ENCODE measurements at places on chromosomes 6 and 20. TPM values are rescaled to one million over a fixed set of nuclear protein-coding genes. Genes with fewer than 3 reads are reported as not detected.

GJA10 gene
- total RNA-seq, result not detected

CDC5L gene
- total RNA-seq, result 18.1 TPM

THBD gene
- 113 TPM for total RNA-seq

PTK6 gene
- total RNA-seq, result 3.5 TPM

FAXC gene
- total RNA-seq, result 7.3 TPM

DNMT3B gene
- total RNA-seq, result 4.2 TPM

PCMT1 gene
- 85.6 TPM for total RNA-seq

STMND1 gene
- not detected for total RNA-seq

BTN1A1 gene
- total RNA-seq, result not detected

HSPA1L gene
- total RNA-seq, result 2.0 TPM

PPIL6 gene
- 2.9 TPM for total RNA-seq

DEFB132 gene
- total RNA-seq, result not detected

TGM2 gene
- 542 TPM for total RNA-seq

SLC17A3 gene
- 1.1 TPM for total RNA-seq

PRPH2 gene
- total RNA-seq, result not detected

NFATC2 gene
- 8.4 TPM for total RNA-seq

ACAT2 gene
- total RNA-seq, result 30.0 TPM

C20orf144 gene
- 0.08 TPM for total RNA-seq

HEY2 gene
- total RNA-seq, result 0.06 TPM

TRIM15 gene
- total RNA-seq, result not detected

MUCL3 gene
- 0.14 TPM for total RNA-seq

HUS1B gene
- total RNA-seq, result 0.27 TPM

MYH7B gene
- 0.08 TPM for total RNA-seq

ERVFRD-1 gene
- total RNA-seq, result not detected

AHCY gene
- 318 TPM for total RNA-seq

CASS4 gene
- 0.12 TPM for total RNA-seq

CALHM6 gene
- total RNA-seq, result not detected

KCNQ2 gene
- total RNA-seq, result 0.51 TPM

WFDC12 gene
- total RNA-seq, result not detected

FAM135A gene
- total RNA-seq, result 13.2 TPM

WFDC2 gene
- total RNA-seq, result not detected

LPA gene
- 0.09 TPM for total RNA-seq

CGA gene
- 0.24 TPM for total RNA-seq

MOXD1 gene
- 2.7 TPM for total RNA-seq

PGC gene
- 0.08 TPM for total RNA-seq

RNF8 gene
- total RNA-seq, result 21.5 TPM

MUC22 gene
- total RNA-seq, result 0.03 TPM

CAPN11 gene
- 0.06 TPM for total RNA-seq

ANGPT4 gene
- 0.02 TPM for total RNA-seq

SLC35D3 gene
- total RNA-seq, result 0.05 TPM

C2 gene
- 0.46 TPM for total RNA-seq

SLC22A16 gene
- not detected for total RNA-seq

All from A549 treated with Hydrocortisone at 1 μM for 4 hours (cell line).